ENCODE measurements at places on chromosomes 1 and 21. TPM values are rescaled to one million over a fixed set of nuclear protein-coding genes. Genes with fewer than 3 reads are reported as not detected.

Gene ADORA3
- not detected for total RNA-seq

Gene HUNK
- 1.8 TPM for total RNA-seq

Gene OLFML3
- 5.1 TPM for total RNA-seq

Gene SLAMF1
- not detected for total RNA-seq

Gene SPRR2F
- not detected for total RNA-seq

Gene KCNK1
- 11.2 TPM for total RNA-seq

Gene CELA2A
- total RNA-seq = not detected

Gene TTC34
- total RNA-seq = under 0.01 TPM

Gene ASAP3
- 41.3 TPM for total RNA-seq

Gene CLCA4
- not detected for total RNA-seq

All from renal cortical epithelial cell (primary cell).